ENCODE measurements at places on chromosomes 5 and 9.

DNA sequence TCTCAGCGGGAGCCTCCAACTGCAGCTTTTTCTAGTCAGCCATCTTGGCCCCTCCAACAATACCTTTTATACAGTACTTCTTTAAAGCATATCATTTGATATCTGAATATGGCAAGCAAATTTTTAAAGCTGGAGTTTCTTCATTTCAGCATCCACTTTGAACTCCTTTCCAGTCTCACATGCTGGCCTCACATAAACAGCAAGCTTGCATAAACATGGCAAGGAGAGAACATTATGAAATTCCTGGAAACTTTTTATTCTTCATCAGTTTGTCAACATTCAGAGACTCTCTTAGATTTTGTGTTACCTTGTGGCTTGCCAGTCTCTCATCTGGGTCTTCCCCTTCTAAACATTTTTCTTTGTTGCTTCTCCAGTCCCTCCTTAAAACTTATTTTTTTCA lies 745.3 kb downstream of the NR2F1-AS1 start:
- no peak for DNase-seq

- no peak for DNase-seq
Observed at GRCh38 chr5:119016125-119016774, 27.9 kb upstream of the DTWD2 start.

DNA sequence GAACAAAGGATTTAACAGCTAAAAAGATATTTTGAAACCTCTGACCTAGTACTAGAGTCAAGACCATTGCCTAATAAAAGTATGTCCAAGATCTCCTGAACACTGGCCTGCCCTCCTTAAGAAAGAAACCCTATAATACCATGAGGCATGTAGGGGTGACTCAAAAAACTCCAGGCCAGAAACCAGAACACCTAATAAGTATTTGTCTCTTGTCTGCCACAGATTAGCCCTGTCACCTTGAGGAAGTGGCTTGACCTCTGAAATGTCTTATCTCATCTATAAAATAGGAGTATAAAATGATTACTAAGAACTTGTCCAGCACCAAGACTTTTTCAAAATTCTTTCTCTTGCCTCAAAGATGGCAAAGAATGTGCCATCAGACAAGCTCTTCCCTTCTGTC lies 125.5 kb upstream of the RASGRF2 start:
- no peak for DNase-seq

GRCh38 chr5:85168474-85168873 lies 783.8 kb upstream of the EDIL3 start:
- no peak for DNase-seq

DNA sequence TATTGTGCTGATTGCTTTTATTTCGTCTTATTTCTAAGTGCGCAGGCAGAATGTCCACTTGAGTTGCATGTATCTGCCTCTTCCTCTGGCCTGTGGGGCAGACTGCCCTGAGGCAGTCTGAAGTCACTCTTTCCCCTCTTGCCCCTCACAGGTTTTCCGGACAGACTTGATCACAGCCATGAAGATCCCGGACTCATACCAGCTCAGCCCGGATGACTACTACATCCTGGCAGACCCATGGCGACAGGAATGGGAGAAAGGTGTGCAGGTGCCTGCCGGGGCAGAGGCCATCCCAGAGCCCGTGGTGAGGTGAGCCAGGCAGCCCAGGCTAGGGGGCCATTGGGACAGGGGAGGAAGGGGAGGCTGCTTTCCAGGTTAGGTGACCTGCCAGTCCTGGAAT lies 26.4 kb downstream of the JADE2 start:
- DNase-seq, result no peak

DNA sequence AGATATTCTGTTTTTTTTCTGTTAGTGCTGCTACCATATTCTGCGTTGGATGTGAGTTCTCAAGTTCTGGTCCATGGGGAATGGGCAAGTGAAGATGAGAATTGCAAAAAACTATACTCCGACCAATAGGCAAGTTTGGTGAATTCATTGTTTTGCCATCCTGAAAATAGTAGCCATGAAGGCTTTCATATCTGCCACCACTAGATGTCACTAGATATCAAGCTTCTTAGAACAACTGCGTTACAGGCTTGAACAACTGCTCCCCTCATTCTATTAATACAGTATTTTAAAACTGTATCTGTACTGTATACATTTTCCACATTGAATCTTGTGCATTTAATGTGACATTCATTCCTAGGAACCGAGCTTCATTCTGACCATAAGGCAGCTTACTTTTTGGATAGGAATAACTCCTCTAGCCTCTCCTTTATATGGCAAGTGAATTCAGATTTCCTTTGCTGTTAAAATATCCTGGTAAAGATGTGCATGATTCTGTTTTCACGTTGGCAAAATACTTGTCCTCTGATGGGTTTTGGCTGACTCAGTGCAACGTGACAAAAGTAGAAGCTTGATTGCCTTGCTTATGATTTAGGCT lies 163.6 kb downstream of the SREK1 start:
- DNase-seq, result peak; percentile 41

DNA sequence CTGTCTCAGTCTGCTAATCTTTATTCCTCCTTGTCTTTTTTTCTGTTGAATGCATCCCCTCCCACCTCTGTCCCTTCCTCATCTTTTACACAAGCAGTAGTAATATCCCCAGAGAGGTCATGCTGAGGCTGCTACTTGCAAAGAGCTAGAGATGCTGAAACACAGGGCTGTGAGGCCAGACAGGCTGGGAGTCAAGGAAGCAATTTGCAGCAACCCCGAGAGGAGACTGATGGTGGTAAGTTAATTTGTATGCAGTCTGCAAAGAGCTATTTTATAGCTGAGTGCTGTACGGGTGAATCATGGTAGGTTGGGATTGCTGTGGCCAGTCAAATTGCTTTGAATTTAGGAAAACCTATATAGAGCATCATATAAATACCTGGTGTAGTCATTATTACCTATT lies 90.2 kb upstream of the SLC24A2 start:
- no peak for DNase-seq

Measured in DMS79 treated with DMSO at 0.1 percent for 48 hours (cell line).